ENCODE measurements at places on chromosomes 12 and 14. TPM values are rescaled to one million over a fixed set of nuclear protein-coding genes. Genes with fewer than 3 reads are reported as not detected.

DNA sequence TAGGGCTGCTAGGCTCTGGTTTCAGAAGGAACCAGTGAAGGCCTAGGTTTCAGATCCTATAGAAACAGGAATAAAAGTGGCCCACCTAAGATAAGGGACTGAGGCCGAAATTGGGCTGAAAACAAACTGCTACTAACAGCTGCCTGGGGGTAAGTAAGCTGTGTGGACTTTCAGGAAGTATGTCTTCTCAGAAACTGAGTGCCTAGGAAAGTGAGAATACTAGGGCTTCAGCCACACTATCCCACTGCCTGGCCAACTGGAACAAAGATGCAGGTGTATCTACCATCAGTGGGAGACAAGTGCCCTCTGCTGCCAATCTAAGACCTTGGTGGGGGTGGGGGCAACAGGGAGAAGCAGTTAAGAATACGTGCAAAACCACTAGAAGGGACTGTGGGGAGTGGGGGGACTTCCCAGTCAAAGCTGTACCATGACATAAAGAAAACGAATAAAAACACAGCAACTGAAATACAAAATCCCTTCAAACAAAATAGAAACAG is 82.5 kb downstream of the MED13L start:
- H3K27ac ChIP-seq = no peak overlapping the region
- no peaks in the 10 kb centered on the region for H3K36me3 ChIP-seq
- no peaks in the 10 kb centered on the region for H3K27me3 ChIP-seq
- no peak overlapping the region for H3K4me3 ChIP-seq

DNA sequence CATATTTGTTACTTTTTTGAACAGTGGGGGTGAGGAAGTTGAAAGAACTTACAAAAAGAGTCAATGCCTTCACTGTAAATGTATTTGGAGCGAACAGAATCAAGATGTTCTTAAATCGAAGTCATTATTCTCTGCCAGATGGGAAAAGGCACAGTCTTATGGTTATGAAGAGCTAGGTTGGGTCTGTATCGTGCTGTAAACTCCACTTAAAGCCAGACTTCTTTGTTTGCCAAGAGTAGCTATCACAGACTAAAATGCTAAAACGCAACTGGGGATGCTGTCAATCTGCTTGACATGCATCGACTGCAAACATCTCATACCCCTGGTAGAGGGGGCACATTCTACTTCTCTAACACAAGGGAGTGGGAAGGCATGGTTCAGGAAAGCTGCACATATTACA is 160.4 kb downstream of the DACT1 start:
- H3K4me1 ChIP-seq = no peaks in the 10 kb centered on the region
- H3K36me3 ChIP-seq = no peaks in the 10 kb centered on the region
- no peaks in the 10 kb centered on the region for H3K27me3 ChIP-seq
- DNase-seq = no peak
- no peak overlapping the region for H3K27ac ChIP-seq

Gene SMCO3
- total RNA-seq = not detected

Gene FAM90A1
- not detected for total RNA-seq

DNA sequence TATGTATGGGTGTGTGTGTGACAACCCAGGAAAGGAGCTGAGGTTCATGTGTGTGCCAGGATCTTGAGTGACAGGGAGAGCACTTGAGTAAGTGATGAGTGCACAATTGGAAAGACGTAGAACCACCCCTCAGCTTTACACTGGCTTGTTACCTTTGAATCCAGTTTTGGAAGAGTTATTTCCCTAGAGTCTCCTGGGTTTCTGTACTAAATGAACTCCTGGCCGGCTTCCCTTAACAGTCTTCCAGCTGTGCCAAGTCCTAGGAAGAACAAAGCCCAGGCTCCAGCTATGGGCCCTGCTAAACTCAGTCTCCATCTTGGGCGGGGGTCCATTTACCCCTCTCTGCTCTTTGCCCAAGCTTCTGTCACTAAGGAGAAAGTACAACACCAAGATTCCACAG is 19.7 kb upstream of the NR1H4 start:
- H3K27ac ChIP-seq = no peak overlapping the region
- no peaks in the 10 kb centered on the region for H3K4me1 ChIP-seq
- H3K4me3 ChIP-seq = no peak overlapping the region
- H3K27me3 ChIP-seq = no peaks in the 10 kb centered on the region
- H3K36me3 ChIP-seq = no peaks in the 10 kb centered on the region
- no peak for DNase-seq

Measured in uterus (tissue), 4 donors.